Effector memory CD8-positive, alpha-beta T cell (primary cell): ENCODE measurements at places on chromosomes 4 and X.

GRCh38 chr4:80142394-80143306 is 54.7 kb upstream of the PRDM8 start:
- DNase-seq = no peak

- no peak for DNase-seq
Observed at GRCh38 chr4:31088600-31089230, 368.5 kb downstream of the PCDH7 start.

- DNase-seq = no peak
Observed at GRCh38 chr4:31051151-31051550, 331.0 kb downstream of the PCDH7 start.

DNA sequence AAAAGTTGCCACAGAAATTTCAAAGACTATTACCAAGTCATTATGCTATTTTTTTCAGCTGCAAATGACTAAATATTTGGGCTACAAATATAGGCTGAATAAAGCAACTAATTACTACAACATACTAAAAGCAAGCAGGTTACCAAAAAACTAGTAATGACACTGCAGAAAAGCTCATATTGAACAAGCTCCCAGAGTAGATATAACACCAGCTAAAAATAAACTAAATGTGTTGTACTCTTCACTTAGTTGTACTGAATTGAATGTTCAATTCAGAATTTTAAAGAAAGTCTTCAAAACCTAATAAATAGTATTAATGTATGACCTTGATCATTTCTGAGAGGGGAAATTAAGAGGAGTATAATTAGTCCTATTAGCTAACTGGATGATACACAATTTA is 12.0 kb downstream of the ATP8A1 start:
- DNase-seq = no peak

DNA sequence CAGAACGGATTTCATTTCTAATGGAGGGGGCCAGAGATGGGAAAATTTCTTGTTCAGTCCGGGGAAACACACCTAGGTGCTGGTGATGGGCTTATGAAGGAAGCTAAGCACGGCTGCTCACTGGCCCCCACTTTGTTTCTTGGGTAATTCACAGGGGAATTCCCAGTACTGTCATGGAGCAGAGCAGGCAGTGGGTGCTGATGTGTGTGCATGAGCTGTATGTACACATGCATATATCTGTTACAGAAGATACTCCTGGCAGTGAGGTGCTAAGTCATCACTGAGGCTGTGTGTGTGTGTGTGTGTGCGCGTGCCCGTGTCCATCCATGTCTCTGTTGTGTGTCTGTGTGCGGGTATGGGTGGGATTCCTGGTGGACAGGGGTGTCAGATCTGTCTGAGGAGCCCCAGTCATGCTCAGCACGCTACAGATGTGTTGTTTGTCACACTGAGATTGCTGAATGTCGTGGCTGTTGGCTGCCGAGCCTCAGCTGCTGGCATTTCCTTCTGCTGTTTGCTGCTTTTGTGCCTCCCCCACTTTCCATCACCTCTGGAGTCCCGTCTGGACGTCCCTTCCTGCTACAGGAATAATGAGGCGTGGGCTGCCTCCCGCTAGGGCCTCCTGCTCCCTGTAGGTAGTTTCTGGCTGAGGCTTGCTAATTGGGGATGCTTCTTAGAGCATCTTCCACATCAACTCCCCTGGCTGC is 53.3 kb downstream of the JADE1 start:
- peak; percentile 16 for DNase-seq

DNA sequence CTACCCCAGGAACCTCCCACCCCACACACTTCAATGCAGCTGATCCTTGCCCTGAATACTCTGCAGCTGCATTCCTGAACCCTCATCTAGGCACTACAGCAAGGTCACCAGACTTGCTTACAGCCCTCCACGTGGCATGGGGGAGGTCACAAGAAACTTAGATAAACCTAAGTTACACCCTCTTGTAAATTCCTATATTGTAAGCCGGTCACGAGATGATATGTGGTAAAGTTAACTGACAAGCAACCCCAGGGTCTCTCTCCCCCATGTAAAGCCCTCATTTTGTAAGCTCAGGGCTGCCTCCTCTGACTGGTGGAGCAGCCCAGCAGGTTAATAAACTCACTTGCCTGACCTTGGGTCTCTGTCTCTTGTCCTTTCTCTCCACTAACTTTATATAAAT is 570.7 kb downstream of the PCDH7 start:
- no peak for DNase-seq

DNA sequence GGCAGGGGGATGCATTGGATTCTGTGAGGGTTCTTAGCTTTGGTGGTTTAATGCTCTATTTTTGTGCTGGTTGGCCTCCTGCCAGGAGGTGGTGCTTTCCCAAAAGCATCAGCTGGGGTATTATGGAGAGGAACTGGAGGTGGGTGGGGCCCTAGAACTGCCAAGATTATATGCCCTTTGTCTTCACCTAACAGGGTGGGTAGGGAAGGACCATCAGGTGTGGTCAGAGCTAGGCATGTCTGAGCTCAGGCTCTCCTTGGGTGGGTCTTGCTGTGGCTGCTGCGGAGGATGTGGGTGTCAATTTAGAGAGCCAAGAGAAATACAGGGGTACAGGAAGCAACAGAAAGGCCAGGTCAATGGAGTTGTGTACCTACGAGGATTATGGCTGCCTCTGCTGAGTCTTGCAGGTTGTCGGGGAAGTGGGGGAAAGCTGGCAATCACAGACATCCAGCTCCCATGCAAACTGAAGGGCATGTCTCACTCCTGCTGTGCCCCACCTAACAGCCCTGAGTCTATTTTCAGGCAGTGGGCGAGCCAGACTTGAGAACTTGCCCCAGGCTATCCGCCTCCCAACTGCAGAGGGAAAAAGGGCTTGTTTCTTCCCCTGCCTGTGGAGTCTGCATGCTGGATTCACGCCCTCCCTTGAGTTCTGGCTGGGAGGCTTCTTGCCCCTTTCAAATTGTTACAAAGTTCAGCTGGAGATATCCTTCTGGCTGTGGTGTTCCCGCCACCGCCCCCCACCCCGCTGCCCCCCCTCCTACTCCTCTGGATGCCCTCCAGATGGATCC is 212.0 kb downstream of the COMMD8 start:
- no peak for DNase-seq

GRCh38 chr4:184275766-184276165 is 58.1 kb upstream of the ENPP6 start:
- no peak for DNase-seq

DNA sequence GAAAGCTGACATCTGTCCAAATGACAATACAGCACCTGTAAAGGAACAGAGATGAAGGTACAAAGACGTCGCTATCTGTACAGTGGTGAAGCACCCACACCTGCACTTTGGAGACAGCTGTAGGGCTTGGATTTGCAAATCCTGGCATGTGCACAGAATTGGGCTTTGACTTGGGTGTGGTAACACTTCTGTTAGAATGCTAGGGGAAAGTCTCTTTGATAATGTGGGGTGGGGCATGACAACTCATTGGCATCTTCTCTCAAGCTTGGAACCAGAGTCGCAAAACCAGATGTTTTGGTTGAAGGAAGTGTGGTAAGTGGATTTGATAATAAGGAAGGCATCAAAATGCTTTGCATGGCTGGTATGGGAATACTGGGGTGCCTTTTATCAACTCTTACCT is 55.5 kb downstream of the VCX3B start:
- DNase-seq = no peak

DNA sequence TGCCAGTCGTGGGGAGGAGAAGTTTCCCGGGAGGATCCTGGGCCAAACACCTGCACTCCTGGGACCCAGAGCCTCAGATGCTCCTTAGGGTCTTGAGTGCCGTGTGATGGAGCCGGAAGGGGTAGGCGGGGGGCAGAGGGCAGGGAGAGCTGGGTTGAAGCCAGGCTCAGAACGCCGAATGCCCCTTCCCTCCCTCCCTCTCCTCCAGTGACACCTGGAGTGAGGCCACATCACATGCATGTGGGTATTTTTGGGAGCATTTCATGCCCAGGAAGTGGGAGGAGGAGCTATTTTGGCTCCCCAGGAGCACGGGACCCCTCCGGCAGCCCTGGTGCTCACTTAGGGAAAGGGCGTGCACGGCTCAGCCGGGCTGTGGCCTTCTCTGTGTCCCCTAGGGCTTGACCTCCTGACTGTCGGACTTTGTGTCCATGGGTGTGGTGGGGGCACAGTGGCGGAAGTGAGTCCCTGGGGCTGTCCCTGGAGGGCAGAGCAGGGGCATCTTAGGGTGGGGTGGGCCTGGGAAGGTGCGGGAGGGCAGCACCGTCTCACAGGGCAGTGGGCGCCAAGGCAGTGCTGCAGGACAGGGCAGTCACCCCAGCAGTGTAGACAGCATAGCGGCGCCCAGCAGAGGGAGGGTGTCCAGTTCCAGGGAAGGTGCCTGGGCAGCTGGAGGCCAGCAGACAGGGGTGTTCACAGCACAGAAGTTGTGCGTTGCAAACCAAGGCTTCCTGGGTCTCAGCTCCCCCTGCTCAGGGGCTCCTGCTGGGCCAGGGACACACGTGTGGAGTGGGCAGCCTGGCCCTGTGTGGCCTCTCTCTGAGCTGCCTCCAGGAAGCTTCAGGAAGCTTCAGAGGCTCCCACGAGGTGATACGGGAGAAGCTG is 4.9 kb upstream of the CPLX1 start:
- no peak for DNase-seq

- no peak for DNase-seq
Observed at GRCh38 chrX:41912923-41913322, 10.4 kb downstream of the CASK start.

DNA sequence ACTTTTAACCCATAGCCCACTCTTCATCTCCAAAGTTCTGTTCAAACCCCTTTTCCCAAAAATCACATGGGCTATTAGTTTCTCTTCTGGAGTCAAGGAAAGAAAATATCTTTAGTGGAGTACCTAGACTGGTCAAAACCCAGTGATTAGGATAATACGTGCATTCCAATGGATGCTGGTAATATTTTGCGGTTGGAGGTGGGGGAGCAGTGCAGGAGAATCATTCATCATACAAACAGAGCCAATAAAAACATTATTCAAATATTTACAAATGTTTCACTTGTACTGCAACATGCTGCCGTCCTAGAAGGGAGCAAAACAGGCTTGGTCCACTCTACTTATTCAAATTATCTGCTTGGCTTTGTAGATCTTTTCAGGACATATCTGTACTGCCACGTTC is 57.2 kb upstream of the RAB9B start:
- DNase-seq = no peak

GRCh38 chrX:24298191-24298590 is 15.7 kb downstream of the SUPT20HL2 start:
- no peak for DNase-seq

- DNase-seq = no peak
Observed at GRCh38 chrX:69299285-69299684, 134.0 kb upstream of the PJA1 start.
